ENCODE measurements at places on chromosomes 12 and 14.

- no peak for DNase-seq
These were observed 54.2 kb downstream of the SPTB start for GRCh38 chr14:64825509-64825908.

- DNase-seq, result no peak
These were observed 87.9 kb downstream of the PLEKHA5 start for GRCh38 chr12:19217446-19217845.

GRCh38 chr14:66143387-66144112 lies 342.6 kb upstream of the CCDC196 start:
- no peak for DNase-seq

DNA sequence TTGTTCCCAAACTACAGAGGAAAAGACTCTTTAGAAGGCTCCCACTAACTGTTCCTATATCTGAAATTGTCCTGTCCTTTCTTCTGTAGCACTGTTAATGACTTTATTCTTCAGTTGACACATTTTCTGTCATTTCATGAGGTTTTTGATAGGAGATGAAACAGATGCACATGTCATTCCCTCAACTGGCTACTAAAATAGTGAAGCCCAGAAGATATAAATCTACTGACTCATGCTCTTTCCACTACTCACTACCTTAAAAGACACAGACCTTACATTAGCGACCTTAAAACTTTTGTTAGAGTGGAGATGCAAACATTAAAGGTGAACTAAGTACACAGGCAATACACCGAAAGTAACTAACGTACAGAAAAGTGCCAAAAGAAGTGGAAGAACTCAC lies 59.5 kb upstream of the ANKS1B start:
- no peak for DNase-seq

DNA sequence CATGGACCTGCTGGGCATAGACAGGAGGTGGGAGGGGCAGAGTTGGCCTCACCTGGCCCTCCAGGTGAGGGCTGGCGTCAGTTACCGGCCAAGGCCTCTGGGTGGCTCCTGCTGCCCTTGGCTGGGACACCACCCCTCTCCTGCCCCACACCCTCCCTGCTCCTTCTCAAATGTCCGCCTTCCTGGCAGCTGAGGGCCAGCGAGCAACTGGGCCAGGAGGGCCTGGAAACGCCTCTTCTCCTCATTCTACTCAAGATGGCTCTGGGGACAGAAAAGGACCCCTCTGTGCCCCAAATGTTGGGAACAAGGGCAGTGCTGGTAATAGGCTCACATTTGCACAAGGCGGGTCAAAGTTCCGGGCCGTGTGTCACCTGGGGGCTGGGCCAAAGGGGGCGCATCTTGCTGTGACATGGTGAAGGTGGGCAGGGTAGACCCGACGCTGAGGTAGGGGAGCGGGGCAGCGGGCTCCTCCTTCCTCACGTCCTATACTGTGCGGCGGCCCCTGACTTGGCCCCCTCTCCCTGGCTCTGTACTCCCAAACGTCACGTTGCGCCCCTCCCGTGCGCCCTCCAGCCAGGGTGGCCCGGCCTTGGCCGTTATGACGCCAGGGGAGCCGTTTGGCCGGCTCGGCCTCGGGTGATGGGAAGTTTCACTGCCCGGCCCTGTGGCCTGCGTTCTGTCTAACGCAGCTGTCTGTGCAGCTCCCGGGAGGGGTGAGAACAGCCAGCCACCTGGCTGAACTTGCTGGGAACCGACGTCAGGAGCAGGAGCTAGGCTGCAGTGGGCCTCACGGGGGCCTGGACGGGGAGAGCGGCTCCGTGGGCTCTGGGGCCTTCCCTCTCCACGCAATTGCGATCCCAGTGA lies 18.0 kb upstream of the DLK1 start:
- no peak for DNase-seq

- no peak for DNase-seq
These were observed 34.9 kb downstream of the PPHLN1 start for GRCh38 chr12:42360747-42361403.

DNA sequence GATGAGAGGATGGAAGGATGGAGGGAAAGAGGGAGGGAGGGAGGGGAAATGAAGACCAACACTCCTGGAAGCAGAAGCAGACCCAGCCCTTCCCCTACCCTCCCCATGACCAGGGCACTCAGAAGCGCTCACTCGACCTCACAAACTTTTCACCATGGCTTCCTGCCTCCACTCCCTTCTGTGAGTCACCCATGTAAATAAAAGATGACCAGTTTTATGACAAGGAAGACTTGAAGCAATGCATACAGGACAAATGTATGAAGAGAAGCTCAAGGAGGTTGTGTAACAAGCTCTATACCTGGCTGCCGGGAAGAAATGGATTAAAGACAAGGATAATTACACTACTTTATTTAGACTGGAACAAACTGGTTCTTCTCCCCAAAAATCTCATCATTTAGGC lies 63.8 kb downstream of the CDC42BPB start:
- DNase-seq, result no peak

DNA sequence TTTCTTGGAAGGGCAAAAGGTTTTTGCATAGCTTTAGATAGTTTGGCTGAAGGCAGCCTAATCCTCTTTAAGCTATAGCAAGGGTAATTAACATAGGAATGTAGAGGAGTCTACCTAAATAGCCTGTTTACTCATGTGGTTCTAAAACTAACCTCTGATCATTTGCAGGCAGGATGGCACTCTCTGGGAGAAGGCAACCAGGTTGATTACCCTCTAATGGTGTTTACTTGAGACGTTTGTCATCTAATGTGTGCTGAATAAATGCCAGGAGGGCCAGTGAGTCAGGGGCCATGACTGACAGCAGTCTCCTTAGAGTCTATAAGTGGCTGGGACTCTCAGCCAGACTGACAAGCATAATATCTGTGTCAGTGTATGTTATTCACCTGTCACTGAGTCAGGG lies 286.4 kb downstream of the PCNX1 start:
- DNase-seq, result no peak

- no peak for DNase-seq
These were observed 465.3 kb downstream of the MDGA2 start for GRCh38 chr14:47210099-47210498.

DNA sequence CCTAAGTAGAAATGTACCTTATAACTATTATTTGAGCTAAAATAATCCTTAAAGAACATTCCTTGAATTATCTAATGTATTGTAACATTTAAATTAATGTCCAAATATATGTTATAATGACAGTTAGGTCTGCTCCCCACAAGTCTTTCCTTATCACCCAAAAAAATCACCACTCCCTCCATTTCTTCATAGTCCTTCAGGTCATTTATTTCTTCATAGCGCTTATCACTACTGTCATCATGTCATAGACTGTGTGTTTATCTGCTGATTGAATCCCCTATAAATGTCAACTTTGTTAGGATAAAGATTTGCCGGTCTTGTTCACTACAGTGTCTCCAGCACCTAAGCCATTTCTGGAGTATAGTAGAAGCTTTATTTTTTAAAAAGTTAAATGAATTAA lies 12.0 kb downstream of the LUM start:
- DNase-seq, result no peak

GRCh38 chr14:45222485-45223262 lies 30.3 kb downstream of the MIS18BP1 start:
- DNase-seq, result no peak

DNA sequence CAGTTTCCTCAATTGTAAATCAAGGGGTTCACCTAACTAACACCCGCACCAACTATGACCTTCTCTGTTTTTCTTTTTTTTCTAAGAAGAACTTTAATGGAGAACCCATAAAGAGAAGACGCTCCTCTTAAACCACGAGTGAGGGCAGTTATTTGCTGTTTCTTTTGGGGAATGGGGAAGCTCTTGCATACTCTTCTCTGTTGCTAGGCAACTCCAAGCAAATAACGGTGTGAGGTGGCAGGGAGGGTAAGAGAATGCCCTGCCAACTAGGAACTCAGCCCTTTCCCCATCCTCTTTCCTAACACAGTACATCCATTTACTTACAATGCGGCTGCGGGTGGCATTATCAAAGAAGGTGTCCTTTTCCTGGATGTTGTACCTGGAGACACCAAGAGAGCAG lies 114.9 kb downstream of the ANO2 start:
- DNase-seq, result no peak

- no peak for DNase-seq
These were observed 194.3 kb downstream of the CAPZA3 start for GRCh38 chr12:18932211-18932610.

DNA sequence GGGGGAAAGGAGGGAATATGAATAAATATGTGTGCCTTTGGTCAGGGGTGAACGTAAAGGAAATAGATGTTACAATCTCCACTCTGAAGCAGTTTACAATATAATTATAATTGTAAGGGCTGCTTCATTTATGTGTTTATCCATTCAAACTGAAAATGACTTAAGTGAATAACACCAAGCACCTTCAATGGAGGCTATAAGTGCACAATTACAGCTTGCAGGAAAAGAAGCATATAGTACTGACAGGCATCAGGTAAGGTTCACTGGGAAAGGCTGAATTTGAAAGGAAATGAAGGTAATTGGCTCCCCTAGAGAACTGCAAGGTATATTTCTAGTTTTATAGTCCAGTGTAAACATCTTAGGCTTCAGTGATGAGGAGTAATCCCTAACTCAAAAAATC lies 192.7 kb downstream of the STXBP6 start:
- DNase-seq, result no peak

All from stimulated activated CD4-positive, alpha-beta T cell treated with anti-CD3 and anti-CD28 coated beads, Interleukin-12 subunit alpha, Interleukin-12 subunit beta, amount 100 ng/mL, for 4 hours (primary cell).